K562 (cell line): ENCODE measurements at places on chromosomes 12 and 14. TPM values are rescaled to one million over a fixed set of nuclear protein-coding genes. Genes with fewer than 3 reads are reported as not detected.

PIWIL1 gene
- total RNA-seq, result not detected in 2 replicates

OVCH1 gene
- not detected in 2 replicates for total RNA-seq

C12orf50 gene
- total RNA-seq, result not detected in 2 replicates

GRCh38 chr14:79483477-79484388 lies 727.6 kb downstream of the DIO2 start:
- no peak for DNase-seq

DNA sequence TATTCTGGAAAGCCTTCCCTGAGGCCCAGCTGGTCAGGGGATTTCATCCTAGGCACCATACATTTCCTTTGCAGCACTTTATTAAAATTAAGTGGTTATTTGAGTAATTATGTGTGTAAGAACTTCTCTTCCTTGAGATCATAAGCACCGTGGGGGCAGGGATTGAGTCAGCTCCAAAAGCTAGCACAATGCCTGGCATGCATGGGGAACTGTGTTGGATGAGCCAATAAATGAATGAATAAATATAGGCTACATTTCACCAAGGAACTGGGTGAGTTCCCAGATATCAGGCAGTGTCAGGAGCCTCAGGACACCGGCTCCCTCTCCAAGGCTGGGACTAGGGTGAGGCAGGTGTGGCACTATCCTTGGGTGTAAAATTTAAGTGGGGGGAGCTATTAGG lies 82.8 kb upstream of the FBXO21 start:
- no peak for DNase-seq

- no peak for DNase-seq
These were observed 96.6 kb upstream of the FERMT2 start for GRCh38 chr14:53047307-53048069.
